ENCODE measurements at places on chromosomes 16 and 17.

GRCh38 chr16:71293919-71294318, 4.7 kb upstream of the CMTR2 start:
- H3K36me3 ChIP-seq, result no peaks in the 10 kb centered on the region
- H3K4me1 ChIP-seq, result peaks cover 6% of the 10 kb centered on the region
- no peak for DNase-seq
- H3K4me3 ChIP-seq, result no peak overlapping the region

DNA sequence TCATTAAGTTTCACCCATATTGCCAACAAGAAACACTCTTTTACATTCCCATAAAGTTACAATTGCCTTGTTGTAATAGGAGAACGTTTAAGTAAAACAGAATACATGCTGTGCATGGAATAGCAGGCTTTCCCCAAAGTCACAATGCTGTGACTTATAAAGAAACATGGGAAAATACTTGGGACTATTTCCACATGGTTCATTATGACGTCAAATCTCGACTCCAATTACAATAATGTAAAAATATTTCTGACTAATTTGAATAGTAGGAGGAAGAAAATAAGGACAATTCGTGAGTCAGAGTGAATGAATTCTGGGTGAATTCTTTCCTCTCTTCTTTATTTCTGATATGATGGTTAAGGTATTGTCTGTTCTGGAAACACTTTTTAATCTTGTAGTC, 52.8 kb downstream of the CDH11 start:
- H3K4me3 ChIP-seq, result no peak overlapping the region
- H3K27me3 ChIP-seq, result no peaks in the 10 kb centered on the region
- no peak overlapping the region for H3K27ac ChIP-seq
- no peak for DNase-seq
- H3K36me3 ChIP-seq, result no peaks in the 10 kb centered on the region

GRCh38 chr17:47622180-47622549, 27.6 kb upstream of the KPNB1 start:
- peak overlapping the region; percentile 44 for H3K27ac ChIP-seq
- H3K4me3 ChIP-seq, result no peak overlapping the region
- no peaks in the 10 kb centered on the region for H3K27me3 ChIP-seq

DNA sequence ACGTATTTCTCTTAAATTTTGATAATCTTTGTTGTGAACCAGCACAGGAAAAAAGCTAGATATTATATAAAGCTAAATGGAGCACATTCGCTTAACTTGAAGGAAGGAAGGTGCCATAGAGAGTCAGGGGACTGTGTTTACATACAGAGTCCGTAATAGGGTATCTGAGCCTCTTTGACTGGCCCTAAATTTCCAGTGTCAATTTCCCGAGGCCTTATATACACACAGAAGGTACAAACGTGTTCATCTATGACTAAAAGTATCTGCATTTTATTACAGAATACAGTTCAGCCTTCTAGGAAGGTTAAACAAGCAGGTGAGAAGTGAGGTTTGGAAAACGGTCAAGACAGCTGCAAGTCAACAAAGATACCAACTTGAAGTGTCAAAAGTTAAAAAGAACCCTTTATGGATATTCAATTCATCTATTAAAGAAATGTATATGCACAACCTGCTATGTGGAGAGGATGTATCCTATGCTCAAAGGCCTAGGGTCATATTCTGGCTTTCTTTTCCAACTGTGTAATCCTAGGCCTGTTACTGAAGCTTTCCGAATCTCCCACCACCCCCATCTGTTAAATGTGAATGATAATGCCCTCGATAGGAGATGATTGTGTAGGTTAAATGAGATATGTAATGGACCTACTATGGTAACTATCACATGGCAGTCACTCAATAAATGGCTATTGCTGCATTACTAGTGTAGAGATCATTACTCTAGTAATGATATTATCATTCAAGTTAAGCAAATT, 263.7 kb upstream of the MAF start:
- no peaks in the 10 kb centered on the region for H3K27me3 ChIP-seq
- H3K4me3 ChIP-seq, result no peak overlapping the region
- H3K4me1 ChIP-seq, result no peaks in the 10 kb centered on the region
- no peak overlapping the region for H3K27ac ChIP-seq
- DNase-seq, result no peak

DNA sequence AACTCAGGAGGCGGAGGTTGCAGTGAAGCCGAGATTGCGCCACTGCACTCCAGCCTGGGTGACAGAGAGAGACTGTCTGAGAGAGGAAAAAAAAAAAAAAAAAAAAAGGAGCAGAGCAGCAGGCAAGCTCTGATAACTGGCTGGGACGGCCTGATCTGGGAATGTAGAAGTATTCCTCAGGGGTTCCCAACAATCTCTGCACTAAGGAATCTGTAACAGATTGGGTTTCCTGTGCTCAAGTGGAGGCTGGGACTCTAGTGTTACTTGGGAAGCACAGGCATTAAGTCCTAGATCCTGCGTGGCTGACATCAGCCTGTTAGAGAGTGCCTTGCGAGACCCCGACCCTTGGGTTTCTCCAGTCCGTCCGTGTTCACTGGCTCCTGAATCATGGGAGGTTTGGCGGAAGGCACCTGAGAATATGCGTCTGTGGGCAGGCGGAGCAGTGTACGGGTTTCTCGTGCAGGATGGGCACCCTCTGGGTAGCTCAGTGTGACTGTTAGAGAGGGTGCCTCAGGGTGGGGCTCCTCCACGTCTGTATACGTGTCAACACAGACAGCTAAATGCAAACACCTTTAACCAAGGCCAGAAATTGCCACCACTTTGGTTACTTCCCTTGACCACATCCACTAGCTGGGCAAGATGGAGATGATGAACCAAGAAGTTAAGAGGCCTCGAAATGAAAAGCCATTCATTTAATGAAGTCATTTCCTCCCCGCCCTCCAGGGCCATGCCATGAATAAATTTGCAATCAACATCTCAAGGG, 174.9 kb upstream of the RPL38 start:
- H3K27me3 ChIP-seq, result peaks cover 81% of the 10 kb centered on the region
- H3K27ac ChIP-seq, result no peak overlapping the region
- no peak for DNase-seq
- H3K36me3 ChIP-seq, result no peaks in the 10 kb centered on the region

GRCh38 chr16:55700067-55700466, 44.3 kb downstream of the SLC6A2 start:
- H3K27ac ChIP-seq, result no peak overlapping the region
- no peak for DNase-seq
- H3K27me3 ChIP-seq, result no peaks in the 10 kb centered on the region
- H3K4me3 ChIP-seq, result no peak overlapping the region
- no peaks in the 10 kb centered on the region for H3K36me3 ChIP-seq
- H3K4me1 ChIP-seq, result no peaks in the 10 kb centered on the region

- no peaks in the 10 kb centered on the region for H3K27me3 ChIP-seq
- H3K4me1 ChIP-seq, result peaks cover 29% of the 10 kb centered on the region
- H3K4me3 ChIP-seq, result no peak overlapping the region
- peaks cover 8% of the 10 kb centered on the region for H3K36me3 ChIP-seq
These were observed 18.9 kb downstream of the CDR2 start for GRCh38 chr16:22355487-22355908.

DNA sequence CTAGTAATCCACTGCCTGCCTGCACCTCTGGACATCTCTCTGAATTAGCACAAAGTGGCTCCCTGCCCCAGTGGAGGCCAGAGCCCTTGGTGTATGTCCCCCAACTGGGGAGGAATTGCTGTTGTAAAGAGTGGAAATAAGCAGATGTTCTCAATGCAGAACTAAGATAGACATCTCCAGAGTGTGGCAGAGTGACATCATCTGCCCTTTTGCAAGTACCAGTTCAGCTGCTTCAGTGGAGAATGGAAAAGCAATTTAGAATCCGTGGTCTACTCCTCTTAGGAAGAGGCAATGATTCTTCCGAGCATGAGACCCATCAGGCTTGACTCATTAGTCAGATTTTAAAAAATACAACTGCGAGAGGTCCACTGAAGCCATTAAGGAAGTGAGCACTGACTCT, 1512.0 kb upstream of the GOT2 start:
- H3K4me1 ChIP-seq, result no peaks in the 10 kb centered on the region
- H3K4me3 ChIP-seq, result no peak overlapping the region
- no peaks in the 10 kb centered on the region for H3K27me3 ChIP-seq
- no peaks in the 10 kb centered on the region for H3K36me3 ChIP-seq
